CD4-positive, alpha-beta T cell (primary cell): ENCODE measurements at places on chromosomes 13 and 19.

- peak within 1 kb of the TSS; percentile 33 for H3K4me3 ChIP-seq
- no peak for DNase-seq
- H3K4me1 ChIP-seq: peaks cover 4% of the 10 kb centered on the region
- no peak within 1 kb of the TSS for H3K27ac ChIP-seq
- H3K36me3 ChIP-seq: no peaks in the 10 kb centered on the region
These were observed at the start of gene UGGT2 for GRCh38 chr13:96053003-96053703. Gene UGGT2, minus strand, starts transcription at chr13:96053401. Its CDS starts 89 bp downstream, at chr13:96053312.

DNA sequence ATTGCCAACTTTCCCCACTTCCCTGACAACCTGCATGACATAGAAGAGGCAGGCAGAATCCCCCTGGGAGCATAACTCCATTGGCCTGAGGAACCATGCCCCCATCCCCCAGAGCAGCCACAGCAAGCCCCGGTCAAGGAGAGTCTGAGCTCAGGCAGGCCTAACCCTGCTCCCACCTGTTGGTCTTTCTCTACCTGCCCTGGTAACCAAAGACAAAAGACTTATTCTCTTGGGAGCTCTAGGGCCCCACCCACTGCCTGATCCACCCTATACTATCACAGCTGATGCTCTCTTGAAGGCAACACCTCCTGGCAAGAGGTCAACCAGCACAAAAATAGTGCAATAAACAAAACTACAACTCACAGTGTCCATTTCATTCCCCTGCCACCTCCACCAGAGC, 59.3 kb downstream of the TNFSF13B start:
- DNase-seq: no peak
- H3K27ac ChIP-seq: no peak overlapping the region
- H3K4me1 ChIP-seq: peaks cover 9% of the 10 kb centered on the region

- H3K27ac ChIP-seq: no peak overlapping the region
- no peaks in the 10 kb centered on the region for H3K36me3 ChIP-seq
- no peak overlapping the region for H3K4me3 ChIP-seq
- H3K27me3 ChIP-seq: no peaks in the 10 kb centered on the region
These were observed 5.2 kb downstream of the FRY start for GRCh38 chr13:32036757-32037156.

GRCh38 chr19:6710273-6711077, 10.0 kb downstream of the C3 start:
- peaks cover 8% of the 10 kb centered on the region for H3K4me1 ChIP-seq
- H3K36me3 ChIP-seq: no peaks in the 10 kb centered on the region
- DNase-seq: no peak
- H3K27ac ChIP-seq: no peak overlapping the region

GRCh38 chr13:44312834-44313551, 60.6 kb upstream of the SERP2 start:
- H3K4me1 ChIP-seq: no peaks in the 10 kb centered on the region
- no peak for DNase-seq
- H3K36me3 ChIP-seq: no peaks in the 10 kb centered on the region
- H3K27ac ChIP-seq: no peak overlapping the region

DNA sequence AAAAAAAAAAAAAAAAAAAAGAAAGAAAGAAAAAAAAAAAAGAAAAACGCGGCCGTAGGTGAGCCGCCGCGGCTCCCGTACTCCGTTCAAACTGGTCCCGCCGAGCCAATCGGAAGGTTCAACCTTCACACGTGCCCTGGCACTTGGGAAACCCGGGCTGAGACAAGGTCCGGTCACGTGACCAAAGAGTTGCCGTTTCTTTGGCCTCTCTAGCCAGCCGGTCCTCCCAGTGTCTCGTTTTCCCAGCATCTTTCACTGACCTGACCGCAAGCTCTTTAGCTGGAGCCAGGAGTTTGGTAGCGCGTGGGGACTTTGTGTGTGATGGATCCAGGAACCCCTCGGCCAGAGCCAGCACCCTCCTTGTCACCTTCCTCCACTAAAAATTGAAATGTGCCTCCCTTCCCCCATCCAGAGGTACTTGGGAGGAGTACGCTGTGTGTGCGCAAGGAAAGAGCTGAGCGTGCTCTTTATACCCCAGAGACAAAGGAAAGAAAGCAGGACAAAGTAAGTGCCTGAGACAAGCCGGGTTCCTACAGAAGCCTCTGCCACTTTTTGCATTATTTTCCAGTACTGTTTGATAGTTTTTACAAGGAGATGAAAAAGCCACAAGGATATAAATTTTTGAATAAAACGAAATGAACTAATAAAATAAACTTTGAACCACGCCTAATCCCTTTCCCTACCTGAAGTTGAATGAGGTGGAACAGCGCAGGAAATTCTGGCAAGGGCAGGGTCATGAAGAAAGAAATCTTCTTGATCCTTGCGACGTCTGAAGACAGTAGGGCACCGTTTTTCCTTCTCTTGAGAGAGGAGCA, 959 bp downstream of the TNPO2 start:
- H3K4me1 ChIP-seq: peaks cover 39% of the 10 kb centered on the region
- H3K27me3 ChIP-seq: no peaks in the 10 kb centered on the region
- peak; percentile 89 for DNase-seq
- H3K27ac ChIP-seq: peak overlapping the region; percentile 78

DNA sequence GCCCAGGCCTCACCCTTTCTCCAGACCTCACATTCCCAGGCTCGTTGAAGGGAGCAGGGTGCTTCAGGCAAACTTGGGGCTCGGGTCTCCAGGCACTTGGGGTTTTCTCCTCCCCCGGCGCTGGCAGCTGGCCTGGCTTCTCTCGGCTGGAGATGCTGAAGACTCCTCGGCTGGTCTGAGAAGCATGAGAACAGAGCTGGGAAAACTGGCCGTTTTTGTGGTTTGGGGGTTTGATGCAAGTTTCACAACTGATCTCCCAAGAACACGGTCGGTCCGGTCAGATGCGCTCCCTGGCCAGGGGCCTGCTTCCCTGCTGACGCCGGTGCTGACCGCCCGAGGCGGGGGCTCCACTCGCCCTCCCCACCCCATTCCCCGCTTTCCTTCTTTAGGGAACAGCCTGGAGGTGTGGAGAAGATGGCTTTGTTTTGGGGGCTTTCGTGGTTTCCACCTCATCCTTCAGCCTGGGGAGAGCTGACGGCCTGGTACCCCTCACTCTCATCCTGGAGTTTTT, 35.3 kb downstream of the CEBPA start:
- no peak overlapping the region for H3K27ac ChIP-seq
- no peak for DNase-seq
- H3K4me3 ChIP-seq: no peak overlapping the region
- H3K27me3 ChIP-seq: no peaks in the 10 kb centered on the region

GRCh38 chr19:4080473-4080872, 13.8 kb upstream of the ZBTB7A start:
- no peaks in the 10 kb centered on the region for H3K36me3 ChIP-seq
- H3K4me3 ChIP-seq: no peak overlapping the region
- peaks cover 72% of the 10 kb centered on the region for H3K4me1 ChIP-seq

DNA sequence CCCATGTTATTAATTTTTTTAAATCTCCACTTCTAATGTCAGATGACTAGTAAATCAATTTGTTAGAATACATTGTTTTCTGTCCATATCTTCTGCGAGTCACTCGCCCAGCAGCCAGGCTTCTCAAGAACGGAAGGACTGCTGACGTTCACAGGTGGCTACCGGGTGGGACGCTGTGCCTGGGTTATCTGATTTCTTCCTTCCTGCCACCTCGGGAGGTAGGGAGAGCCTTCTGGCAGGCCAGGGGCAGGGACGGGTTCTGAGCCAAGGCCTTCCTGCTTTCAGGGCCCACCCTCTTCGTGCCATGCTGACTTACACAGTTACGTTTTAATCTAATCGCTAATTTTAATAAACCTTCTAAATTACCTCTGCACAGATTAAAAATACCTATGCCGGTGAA, 7.9 kb upstream of the C1QTNF9 start:
- no peak overlapping the region for H3K27ac ChIP-seq
- no peak overlapping the region for H3K4me3 ChIP-seq
- no peaks in the 10 kb centered on the region for H3K4me1 ChIP-seq
- H3K36me3 ChIP-seq: peaks cover 96% of the 10 kb centered on the region
- H3K27me3 ChIP-seq: no peaks in the 10 kb centered on the region

GRCh38 chr13:101917833-101918661, 465.6 kb downstream of the ITGBL1 start:
- no peaks in the 10 kb centered on the region for H3K36me3 ChIP-seq
- H3K27me3 ChIP-seq: peaks cover 69% of the 10 kb centered on the region
- H3K4me3 ChIP-seq: no peak overlapping the region
- no peak overlapping the region for H3K27ac ChIP-seq

GRCh38 chr13:34411894-34412293, 530.2 kb upstream of the NBEA start:
- no peak for DNase-seq
- no peaks in the 10 kb centered on the region for H3K36me3 ChIP-seq
- no peak overlapping the region for H3K27ac ChIP-seq
- H3K4me3 ChIP-seq: no peak overlapping the region
- no peaks in the 10 kb centered on the region for H3K4me1 ChIP-seq

- H3K27ac ChIP-seq: no peak overlapping the region
- no peak overlapping the region for H3K4me3 ChIP-seq
- no peaks in the 10 kb centered on the region for H3K36me3 ChIP-seq
- no peaks in the 10 kb centered on the region for H3K4me1 ChIP-seq
- no peaks in the 10 kb centered on the region for H3K27me3 ChIP-seq
These were observed 357.7 kb downstream of the LMO7 start for GRCh38 chr13:75993823-75994222.

DNA sequence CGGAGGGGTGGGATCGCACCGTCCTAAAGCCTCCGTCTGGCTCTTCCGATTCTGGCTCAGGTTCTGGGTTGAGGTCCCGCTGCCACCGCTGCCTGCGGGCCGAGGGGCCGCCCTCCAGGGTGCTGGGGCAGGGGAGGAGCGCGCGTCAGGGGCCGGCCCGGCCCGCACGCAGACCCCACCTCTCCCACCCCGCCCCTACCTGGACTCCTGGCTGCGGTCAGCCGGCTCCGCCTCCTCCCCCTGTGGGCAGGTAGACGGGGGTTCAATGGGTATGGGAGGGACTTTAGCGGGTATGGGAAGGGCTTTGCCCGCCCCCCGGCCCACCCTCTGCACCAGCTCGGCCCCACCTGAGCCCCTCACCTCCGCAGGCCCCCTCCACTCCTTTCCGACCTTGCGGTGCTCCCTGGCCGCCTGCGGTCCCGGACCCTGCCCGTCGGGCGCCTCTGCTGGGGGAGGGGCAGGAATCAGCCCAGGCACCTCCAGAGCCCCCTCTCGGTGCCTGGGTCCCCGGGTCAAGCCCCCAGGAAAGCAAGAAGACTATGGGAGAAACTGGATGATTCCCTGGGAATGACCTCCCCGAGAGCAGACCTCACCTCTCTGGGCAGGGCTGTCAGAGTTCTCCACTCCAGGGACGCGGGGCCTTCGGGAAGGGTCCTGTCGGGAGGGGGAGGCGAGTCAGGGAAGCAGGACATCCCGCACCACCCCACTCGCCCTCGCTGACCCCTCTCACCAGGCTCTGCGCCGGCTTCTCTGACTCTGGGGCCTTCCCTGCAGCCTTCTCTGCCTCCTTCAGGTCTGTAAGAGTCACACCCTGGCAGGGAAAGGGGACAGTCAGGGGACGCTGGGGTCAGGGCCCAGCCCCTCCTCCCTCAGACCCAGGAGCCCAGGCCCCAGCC, 17.0 kb downstream of the EPS8L1 start:
- no peak overlapping the region for H3K27ac ChIP-seq
- peaks cover 8% of the 10 kb centered on the region for H3K4me1 ChIP-seq
- DNase-seq: no peak
- H3K36me3 ChIP-seq: peaks cover 31% of the 10 kb centered on the region

- no peak for DNase-seq
- no peak overlapping the region for H3K27ac ChIP-seq
- H3K4me3 ChIP-seq: no peak overlapping the region
- no peaks in the 10 kb centered on the region for H3K36me3 ChIP-seq
- H3K4me1 ChIP-seq: no peaks in the 10 kb centered on the region
These were observed 66.8 kb upstream of the UBAC2 start for GRCh38 chr13:99133848-99134247.

- no peaks in the 10 kb centered on the region for H3K36me3 ChIP-seq
- no peak overlapping the region for H3K27ac ChIP-seq
- H3K27me3 ChIP-seq: no peaks in the 10 kb centered on the region
- H3K4me1 ChIP-seq: peaks cover 7% of the 10 kb centered on the region
- no peak for DNase-seq
These were observed 71.2 kb upstream of the GTF3A start for GRCh38 chr13:27353166-27353583.

GRCh38 chr19:4867534-4868285, at the start of gene PLIN3:
Gene PLIN3, minus strand, starts transcription at chr19:4867667. Its CDS starts 6,273 bp downstream, at chr19:4861394.
- peak; percentile 92 for DNase-seq
- H3K4me1 ChIP-seq: peaks cover 26% of the 10 kb centered on the region
- peak within 1 kb of the TSS; percentile 70 for H3K27ac ChIP-seq
- H3K36me3 ChIP-seq: no peaks in the 10 kb centered on the region
- no peaks in the 10 kb centered on the region for H3K27me3 ChIP-seq

- no peak overlapping the region for H3K27ac ChIP-seq
- H3K4me3 ChIP-seq: no peak overlapping the region
These were observed 7.3 kb downstream of the SHKBP1 start for GRCh38 chr19:40584007-40584406.

- H3K4me1 ChIP-seq: peaks cover 26% of the 10 kb centered on the region
- H3K36me3 ChIP-seq: no peaks in the 10 kb centered on the region
- H3K27ac ChIP-seq: no peak overlapping the region
These were observed 13.7 kb upstream of the TLE2 start for GRCh38 chr19:3042621-3043267.

DNA sequence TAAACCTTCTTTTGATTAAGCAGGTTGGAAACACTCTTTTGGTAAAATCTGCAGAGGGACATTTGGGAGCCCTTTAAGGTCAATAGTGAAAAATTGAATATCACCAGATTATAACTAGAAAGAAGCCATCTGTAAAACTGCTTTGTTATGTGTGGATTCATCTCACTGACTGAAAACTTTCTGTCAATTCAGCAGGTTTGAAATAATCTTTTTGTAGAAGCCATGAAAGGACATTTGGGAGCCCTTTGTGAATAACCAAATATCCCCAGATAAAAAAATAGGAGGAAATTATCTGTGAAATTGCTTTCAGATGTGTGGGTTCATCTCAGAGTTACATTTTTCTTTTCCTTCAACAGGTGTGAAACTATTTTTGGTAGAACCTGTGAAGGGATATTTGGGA, 1690.7 kb downstream of the UQCRFS1 start:
- DNase-seq: no peak
- H3K4me1 ChIP-seq: no peaks in the 10 kb centered on the region
- H3K27ac ChIP-seq: no peak overlapping the region
- no peaks in the 10 kb centered on the region for H3K27me3 ChIP-seq
- no peaks in the 10 kb centered on the region for H3K36me3 ChIP-seq
